ENCODE measurements at places on chromosomes 7 and 10.
A peak's percentile ranks its signal among the peaks of the same experiment; 100 is the strongest.

- no peak for DNase-seq
Measured at GRCh38 chr10:67935223-67935622, 50.8 kb downstream of the SIRT1 start.

- no peak for DNase-seq
Measured at GRCh38 chr7:47373871-47374451, 207.9 kb downstream of the TNS3 start.

- no peak for DNase-seq
Measured at GRCh38 chr7:149720372-149721083, 52.9 kb downstream of the ZNF467 start.

- no peak for DNase-seq
Measured at GRCh38 chr7:142494021-142494420, 236.2 kb upstream of the PRSS58 start.

DNA sequence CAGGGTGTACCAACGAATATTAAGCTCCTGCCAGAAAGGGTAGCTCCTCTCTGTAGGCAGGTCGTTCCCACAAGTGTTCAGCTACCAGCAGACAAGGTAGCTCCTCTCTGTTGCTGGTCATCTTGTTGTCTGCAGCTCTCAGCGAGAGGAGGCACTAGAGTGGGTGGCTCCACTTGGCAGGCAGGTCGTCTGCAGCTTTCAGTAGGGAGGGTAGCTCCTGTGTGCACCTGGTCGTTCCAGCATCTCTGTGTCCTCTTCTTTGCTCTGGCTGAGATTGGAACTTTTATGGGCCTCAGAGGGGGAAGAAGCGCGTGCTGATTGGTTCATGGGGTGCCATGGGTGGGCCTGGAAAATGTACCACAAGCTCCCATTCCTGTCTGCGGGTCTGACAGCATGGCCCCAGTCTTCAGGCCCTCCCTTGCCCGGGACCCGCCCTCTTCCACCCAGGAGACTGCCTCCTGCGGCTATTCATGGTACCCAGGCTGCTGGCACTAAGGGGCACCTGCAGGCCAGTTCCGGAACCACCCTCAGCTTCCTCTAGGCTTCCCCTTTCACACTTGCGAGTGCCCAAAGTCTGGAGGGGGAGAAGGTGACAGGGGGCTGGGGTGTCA, 63.9 kb upstream of the CACNA2D1 start:
- no peak for DNase-seq

- DNase-seq: no peak
Measured at GRCh38 chr7:92815412-92815811, 21.0 kb downstream of the CDK6 start.

DNA sequence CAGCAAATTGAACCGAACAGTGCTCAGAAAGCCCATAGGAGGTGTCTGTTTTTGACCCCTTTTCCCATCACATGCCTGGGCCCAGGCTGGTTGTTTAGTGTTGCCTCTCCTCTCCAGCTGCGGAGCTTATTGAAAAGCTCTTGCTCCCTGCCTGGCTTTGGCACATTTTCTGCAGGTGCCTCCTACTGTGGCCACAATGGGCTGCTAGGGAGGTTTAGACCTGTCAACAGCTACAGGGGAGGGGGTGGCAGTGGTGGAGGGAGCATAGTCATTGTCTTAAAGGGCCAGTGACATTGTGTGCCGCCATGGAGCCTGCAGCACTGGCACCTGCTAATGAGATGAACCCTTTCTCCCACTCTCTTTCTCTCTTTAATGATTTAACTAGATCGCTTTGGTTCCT, 13.2 kb upstream of the ENO4 start:
- DNase-seq: peak; percentile 35

DNA sequence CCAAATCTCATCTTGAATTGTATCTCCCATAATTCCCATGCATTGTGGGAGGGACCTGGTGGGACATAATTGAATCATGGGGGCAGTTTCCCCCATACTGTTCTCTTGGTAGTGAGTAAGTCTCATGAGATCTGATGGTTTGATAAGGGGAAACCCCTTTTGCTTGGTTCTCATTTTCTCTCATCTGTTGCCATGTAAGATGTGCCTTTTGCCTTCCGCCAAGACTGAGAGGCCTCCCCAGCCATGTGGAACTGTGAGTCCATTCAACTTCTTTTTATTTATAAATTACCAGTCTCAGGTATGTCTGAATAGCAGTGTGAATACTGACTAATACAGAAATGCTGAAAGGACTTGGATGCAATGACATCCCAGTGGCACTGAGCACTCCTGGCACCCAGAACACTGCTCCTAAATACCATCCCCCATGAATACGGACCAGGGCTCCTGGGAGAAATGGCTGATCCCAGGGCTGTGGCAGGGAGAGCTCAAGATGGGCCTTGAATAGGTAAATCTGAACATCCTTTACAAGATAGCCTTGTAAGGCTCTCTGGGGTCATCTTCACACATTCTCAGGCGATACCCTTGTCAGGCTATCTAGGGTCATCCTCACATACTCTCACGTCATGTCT, 19.4 kb downstream of the ZFAND2A start:
- DNase-seq: no peak

DNA sequence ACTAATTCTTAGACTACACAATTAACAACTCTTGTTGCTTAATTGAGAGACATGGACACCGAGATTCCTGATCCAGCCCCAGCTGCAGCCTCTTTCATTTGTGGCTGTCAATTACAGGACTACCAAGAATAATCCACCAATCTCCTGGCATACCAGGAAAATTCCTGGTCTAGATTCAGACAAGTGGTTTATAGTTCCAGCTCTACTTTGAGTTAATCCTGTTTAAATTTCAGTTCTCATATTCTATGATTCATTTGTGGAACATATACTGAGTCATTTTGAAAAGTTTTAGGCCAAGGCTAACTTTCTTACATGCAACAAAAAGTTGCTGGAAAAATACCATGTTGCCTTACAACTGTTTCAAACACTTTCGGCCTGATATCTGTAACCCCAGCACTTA, 253.5 kb downstream of the MAGI2 start:
- no peak for DNase-seq

DNA sequence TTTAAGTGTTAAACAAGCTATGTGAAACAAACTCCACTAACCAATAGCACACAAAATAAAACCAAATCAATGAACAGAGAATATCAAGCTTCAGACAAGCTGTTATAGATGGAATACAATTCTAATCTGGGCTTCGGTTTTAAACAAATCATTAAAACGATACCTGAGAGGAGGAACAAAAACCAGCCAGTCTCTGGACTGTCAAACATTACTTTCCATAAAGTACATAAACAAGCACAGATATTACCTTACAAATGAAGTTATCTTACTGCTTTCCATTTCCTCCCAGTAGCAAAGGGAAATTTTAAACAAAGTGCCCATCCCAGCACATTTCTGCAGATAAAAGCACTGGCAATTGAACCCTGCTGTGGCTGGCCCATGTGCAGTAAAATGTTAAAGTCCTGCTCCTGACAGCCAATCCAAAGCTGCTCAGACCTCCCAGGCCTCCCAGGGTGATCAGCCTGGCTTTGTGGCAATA, 128.0 kb downstream of the NRCAM start:
- DNase-seq: no peak

DNA sequence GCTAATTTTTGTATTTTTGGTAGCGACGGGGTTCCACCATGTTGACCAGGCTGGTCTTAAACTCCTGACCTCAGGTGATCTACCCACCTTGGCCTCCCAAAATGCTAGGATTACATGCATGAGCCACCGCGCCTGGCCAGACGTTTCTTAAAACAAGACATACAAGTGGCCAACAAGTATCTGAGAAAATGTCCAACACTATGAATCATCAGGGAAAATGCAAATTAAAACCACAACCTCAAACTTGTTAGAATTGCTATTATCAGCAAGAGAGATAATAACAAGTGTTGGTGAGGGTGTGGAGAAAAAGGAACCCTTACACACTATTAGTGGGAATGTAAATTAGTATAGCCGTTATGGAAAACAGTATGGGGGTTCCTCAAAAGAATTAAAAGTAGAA, 148.6 kb downstream of the SUGCT start:
- no peak for DNase-seq

- DNase-seq: peak; percentile 41
Measured at GRCh38 chr7:77481615-77482014, 55.5 kb upstream of the PTPN12 start.
